ENCODE measurements at places on chromosomes 4 and X.
A peak's percentile ranks its signal among the peaks of the same experiment; 100 is the strongest.

DNA sequence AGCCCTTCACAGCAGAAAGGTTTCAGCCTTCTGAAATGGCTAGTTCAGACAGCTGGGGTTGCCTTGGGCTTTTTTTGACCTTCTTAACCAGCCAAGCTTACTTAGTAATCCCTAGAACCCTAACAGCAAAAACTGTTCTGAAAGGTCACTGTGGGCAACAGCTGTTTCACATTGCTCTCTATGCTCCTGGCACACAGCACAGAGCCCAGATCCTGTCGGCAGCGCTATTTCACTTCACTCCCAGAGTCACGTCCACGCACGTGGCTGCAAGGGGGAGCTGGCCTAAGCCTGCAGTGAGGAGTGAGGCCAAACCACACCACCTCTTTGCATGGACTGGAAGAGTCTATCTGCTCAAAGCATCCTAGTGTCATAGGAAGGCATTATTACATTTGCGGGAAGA lies 32.0 kb upstream of the STS start:
- no peak for DNase-seq

GRCh38 chr4:47478804-47479203 lies 6.3 kb upstream of the ATP10D start:
- no peak for DNase-seq

GRCh38 chr4:185709802-185710486 lies 102.0 kb downstream of the SORBS2 start:
- no peak for DNase-seq

GRCh38 chr4:79759793-79760192 lies 313.2 kb downstream of the ANTXR2 start:
- no peak for DNase-seq

GRCh38 chr4:186918466-186918865 lies 194.8 kb upstream of the FAT1 start:
- DNase-seq, result no peak

- peak; percentile 64 for DNase-seq
Measured at GRCh38 chr4:180664766-180665368, 1578.3 kb upstream of the TENM3 start.

- DNase-seq, result no peak
Measured at GRCh38 chr4:139247241-139247640, 32.8 kb downstream of the MGARP start.

DNA sequence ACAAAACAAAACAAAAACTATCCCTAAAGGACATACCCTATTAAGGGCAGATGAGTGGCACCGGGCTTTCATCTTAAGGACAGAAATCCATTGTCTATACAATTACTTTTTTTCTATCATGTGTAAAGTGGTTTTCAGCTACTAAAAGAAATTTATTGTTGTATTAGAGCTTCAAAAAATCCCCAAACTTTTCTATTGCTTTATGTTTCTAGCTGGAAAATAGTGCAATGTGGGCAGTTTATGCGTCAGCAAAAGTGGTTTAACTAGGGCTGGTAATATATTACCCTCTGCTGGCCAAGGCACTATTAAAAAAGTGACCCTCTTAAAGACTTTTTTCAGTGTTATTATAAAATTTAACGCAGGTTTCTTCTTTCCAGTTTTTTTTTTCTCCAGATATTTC lies 15.5 kb upstream of the GPR82 start:
- no peak for DNase-seq

DNA sequence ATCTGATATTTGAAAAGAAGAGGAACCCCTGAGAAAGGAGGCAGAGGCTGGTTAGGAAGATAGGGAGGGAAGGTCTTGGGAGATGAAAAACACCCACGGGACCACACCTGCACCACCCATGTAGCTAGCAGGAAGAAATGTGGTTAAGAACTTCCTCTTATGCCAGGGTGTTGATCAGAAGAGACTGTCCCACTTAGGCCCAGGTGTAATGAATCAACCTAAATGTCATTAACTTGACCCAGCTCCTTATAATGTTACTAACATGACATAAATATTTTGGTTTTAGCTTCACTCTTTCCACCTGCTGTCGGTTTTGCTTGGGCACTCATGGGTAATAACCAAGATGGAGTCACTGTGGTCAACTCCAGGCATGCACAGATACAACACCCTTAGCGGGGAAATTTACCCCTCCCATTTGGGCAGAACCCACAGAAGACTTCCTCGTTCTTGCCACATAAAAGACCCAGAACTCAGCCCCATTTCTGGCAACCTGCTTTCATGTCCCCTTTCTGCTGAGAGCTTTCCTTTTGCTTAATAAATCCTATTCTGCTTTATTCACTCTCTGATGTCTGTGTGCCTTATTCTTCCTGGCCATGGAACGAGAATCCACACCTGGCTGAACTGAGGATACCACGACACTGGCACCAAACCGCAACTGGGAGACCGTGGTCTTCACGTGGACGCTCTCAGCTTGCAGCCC lies 46.8 kb downstream of the ZNF141 start:
- DNase-seq, result no peak

- DNase-seq, result no peak
Measured at GRCh38 chrX:13939741-13940597, 89.7 kb downstream of the GEMIN8 start.

DNA sequence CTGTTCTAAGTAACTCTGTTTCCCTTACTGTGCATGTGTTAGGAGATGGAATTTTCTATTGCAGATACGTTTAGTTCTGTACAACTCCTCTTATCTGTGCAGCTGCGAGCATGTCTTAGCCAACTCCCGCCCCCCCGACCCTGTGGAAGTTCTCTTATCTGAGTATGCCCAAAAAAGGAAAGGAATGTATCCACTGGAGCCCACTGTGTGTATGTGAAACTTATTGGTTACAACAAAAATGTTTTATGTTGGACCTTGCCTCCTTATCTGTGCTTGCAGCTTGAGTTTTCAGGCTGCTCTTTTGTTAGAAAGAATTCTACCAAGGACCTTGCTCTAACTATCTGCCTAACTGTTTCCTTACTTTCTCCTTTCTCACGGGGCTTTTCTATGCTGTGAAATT lies 24.2 kb upstream of the DCAF8L2 start:
- no peak for DNase-seq

- DNase-seq, result no peak
Measured at GRCh38 chr4:18250564-18250963, 229.0 kb upstream of the LCORL start.

DNA sequence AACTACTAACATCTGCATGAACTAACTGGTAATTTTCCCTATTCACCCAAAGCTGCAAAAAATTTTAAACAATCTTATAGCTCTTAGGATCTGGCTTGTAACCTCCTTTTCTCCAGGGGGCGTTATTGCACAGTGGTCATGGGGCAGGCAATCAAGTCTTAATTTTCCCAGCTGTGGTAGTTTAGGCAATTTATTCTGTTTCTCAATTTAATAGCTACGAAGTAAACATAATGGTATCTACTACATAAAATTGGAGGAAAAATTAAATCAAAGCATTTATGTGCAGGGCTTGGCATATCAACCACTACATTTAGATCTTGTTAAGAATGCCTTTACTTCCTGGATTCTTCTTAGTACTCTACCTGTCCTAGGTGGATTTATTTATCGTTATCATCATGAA lies 137.4 kb upstream of the GUCY1A1 start:
- no peak for DNase-seq

- no peak for DNase-seq
Measured at GRCh38 chrX:111394569-111394968, 17.4 kb downstream of the DCX start.

DNA sequence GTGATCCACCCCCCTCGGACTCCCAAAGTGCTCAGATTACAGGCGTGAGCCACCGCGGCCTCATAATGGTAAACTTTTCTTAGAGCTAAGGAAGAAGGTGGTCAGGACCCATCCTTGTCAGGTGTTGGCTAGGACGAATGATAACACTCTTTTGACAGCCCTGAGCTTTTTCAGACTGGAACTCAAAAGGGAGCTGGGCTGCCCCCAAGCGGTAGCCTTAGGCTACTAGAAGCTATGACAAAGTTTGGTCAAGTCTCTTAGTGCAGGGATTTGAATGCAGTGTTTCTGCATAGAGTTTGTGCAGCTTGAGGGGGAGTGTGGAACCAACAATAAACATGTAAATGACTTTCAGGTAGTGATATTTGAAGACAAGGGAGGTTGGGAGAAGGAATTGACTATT lies 11.8 kb upstream of the HSD17B10 start:
- no peak for DNase-seq

- peak; percentile 90 for DNase-seq
Measured at GRCh38 chr4:53908661-53909078, 155.7 kb downstream of the CHIC2 start.

DNA sequence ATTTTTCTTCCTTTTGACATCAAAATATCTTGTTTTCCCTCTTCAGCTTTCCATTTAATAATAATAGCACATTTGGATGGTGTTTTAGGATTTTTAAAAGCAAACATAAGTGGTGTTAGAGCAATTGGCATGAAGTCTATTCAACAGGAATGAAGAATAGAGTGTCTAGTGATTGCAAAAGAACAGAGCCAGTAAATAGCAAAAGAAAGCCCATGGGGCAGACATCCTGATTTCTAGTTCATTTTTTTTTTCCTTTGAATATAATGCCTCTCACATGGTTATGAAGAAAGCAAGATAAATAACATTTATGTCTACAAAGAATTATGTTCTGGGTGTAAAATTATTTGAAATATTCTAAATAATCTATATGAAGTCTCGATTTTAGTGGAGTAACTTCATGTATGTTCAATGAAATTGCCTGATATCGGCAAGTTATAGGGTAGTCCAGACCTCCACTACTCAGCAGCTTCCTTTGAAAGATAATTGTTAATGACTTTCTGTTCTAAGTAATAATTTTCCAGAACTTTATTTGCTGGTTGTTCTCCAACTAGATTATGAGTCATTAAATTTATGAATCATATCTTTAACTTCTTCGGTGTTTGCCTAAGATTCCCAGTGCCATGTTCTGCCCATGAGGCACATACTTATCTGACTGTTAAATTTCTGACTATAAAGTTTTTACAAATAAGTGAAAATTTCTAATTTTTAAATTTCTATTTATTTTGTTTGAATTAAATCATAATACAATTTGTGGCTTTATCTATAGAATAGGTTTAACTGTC lies 587.9 kb downstream of the TLL1 start:
- DNase-seq, result no peak

DNA sequence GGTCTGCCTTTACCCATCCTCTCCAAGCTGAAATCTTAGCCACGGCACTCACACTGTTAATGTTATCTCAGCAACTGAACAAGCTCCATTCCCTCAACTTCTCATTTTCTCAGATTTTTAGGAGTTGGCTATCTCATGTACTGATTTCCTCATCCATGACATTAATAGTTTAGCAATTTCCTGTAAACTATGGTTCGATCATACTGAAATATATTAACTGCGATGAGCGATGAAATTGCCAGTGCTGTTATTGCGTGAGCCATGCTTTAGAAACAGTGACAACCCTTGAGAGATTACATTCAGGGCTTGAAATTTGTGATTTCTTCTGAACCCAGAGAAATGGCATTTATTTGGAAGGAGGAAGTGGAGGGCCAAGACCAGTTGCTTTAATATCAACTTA lies 223.7 kb downstream of the GPAT3 start:
- DNase-seq, result no peak

GRCh38 chr4:142126890-142127497 lies 490.6 kb downstream of the IL15 start:
- peak; percentile 51 for DNase-seq

DNA sequence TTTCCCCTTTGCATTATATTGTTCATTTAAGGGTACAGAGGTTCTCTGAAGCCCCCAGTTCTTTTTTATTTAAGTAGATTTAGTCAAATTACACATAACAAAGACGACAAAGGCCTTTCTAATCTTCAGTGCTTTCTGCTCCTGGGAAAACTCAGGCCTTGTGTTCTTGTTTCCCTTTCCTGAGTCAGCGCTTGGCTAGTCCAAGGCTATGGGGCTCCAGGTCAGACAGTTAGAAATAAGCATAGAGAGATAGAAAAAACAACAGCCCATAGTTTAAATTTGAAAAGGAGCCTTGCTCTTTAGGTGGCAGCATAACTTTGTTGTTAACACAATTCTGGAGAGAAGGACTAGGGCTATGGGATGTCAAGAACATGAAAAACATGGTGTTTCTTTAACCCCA lies 97.3 kb downstream of the PPP1R2C start:
- DNase-seq, result no peak

GRCh38 chrX:107716118-107716684 lies 59.4 kb downstream of the TSC22D3 start:
- no peak for DNase-seq

DNA sequence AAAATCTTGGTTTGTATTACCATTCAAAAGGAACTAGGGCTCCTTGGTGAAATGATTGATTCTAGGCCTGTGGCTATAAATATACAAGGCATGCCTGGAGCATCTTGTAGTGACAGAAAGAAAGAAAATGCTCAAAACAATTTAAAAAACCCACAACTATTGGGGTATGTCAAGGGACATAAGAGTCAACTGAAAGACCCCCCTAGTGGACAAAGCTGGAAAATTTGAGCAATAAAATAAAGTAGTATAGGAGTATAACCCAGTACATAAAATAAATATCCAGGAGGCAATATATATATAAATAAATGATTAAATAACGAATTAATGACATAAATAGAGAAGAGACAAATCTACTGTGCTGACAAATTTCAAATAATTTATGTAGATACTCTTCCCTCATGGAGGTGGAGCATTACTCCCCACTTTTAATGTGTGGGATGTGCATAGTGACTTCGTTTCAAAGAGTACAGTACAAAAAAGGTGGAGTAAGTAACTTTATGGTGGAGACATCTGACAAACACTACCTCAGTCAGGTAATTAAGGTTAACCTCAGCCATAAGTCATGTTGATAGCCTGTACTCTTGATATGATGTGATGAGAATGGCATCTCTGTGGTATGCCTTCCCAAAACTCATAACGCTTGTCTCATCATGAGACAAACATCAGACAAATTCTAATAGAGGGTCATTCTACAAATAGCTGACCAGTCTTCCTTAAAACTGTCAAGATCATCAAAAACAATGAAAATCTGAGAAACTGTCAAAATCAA lies 185.0 kb upstream of the GLRA2 start:
- no peak for DNase-seq

- no peak for DNase-seq
Measured at GRCh38 chrX:40101430-40101802, 3.7 kb upstream of the BCOR start.

GRCh38 chr4:40940756-40941155 lies 191.0 kb downstream of the NSUN7 start:
- DNase-seq, result no peak

DNA sequence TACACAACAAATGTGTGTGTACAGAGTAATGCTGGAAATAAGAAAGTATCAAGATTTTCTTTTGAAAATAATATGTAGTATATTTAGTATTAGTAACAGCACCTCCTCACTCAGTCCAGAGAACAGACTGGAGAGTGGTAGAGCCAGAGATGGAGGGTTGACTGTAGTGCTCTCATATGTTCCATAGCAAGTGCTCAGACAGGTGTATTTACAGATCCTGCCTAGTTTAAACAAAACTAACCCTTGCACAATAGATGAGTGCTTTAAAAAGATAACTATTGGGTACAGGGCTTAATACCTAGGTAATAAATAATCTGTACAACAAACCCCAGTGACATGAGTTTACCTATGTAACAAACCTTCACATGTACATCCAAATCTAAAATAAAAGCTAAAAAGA lies 381.0 kb upstream of the EMCN start:
- no peak for DNase-seq

DNA sequence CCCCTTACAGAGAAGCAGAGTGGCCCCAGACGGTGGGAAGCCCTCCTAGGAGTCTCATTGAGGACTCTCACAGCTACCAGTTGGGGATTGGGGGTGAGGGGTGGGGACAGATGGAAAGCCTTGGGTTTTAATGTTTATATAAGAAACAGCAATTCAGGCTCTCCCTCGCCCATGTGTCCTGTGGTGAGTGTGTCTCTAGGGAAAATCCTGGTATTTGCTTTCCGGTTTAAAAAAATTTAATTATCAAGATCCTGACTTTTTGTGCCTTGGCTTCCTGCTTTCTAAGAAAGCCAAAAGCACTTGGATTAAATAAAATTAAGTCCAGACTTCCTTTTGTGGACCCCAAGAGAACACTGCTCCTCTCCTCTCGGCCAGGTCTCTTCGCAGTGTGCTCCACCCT lies 93.8 kb downstream of the SOWAHB start:
- DNase-seq, result no peak
